ENCODE measurements at places on chromosomes 2 and 18.

DNA sequence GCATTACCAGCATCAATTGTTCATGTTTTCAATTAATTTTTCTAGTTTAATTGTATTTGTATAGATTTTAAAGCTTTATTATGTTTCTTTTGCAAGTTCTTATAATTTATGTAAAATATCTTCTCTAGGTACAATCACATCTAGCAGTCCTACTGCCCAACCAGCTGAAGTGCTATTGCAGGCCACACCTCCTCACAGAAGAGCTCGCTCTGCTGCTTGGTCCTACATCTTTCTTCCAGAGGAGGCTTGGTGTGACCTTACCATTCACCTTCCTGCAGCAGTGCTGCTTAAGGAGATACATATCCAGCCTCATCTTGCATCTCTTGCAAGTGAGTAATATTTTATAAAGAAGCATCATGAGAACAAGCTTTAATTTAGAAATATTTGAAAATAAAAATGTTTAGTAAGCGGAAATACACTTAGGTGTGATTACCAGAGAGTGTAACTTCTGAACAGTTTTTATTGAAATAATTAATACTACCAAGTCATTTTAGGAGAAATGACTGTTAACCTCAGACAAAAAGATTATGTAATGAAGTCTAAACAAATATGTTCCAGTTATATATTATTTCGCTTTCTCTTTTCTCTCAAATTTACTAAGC lies 122.9 kb upstream of the TTC27 start:
- DNase-seq: no peak

- DNase-seq: no peak
Observed at GRCh38 chr18:76564117-76564516, 69.1 kb upstream of the ZNF516 start.

DNA sequence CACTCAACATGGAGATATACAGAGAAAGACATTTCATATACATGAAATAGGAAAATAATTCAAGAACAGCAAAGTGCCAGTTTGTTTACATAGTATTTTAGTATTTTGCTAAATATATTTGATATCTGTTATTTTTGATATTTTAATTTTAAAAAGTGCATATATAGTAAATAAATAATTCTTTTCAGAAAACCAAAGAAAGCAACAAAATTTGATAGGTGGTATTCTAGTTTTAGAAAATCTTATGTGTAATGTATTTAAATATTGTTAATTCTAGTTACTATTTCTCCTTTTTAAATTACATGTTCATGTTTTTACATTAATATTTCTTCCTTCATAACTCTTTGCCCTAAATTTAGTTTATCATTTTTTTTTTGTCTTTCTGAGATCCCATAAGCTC lies 34.5 kb upstream of the FAM171B start:
- no peak for DNase-seq

DNA sequence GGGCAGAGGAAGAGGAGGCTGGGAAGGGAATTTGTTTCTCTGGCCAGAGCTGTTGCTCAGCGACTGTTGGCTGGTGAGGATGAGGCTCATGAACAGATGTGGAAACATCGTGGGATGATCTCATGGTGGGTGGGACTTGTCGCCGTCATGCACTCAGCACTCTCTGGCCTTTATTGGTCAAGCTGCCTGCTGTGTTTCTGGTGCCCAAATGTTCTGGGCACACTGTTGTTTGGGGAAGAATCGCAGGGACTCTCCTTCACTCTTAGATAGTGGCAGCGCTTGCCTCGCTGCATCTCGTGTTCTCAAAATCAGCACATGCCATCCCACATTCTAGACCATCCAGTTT lies 145.6 kb downstream of the AGAP1 start:
- DNase-seq: no peak

GRCh38 chr2:1974397-1974796 lies 230.1 kb upstream of the PXDN start:
- no peak for DNase-seq

Data from activated CD4-positive, CD25-positive, alpha-beta regulatory T cell (primary cell).